Spleen (tissue), 13 donors: ENCODE measurements at places on chromosomes 12 and 14. TPM values are rescaled to one million over a fixed set of nuclear protein-coding genes. Genes with fewer than 3 reads are reported as not detected.

ACSM4 gene
- polyA plus RNA-seq, result not detected

TPH2 gene
- not detected for polyA plus RNA-seq

RPS6KL1 gene
- 4.6 TPM for polyA plus RNA-seq

KRT7 gene
- 1.2 TPM for polyA plus RNA-seq

PRH2 gene
- polyA plus RNA-seq, result 0.14 TPM

CCDC177 gene
- not detected for polyA plus RNA-seq

HVCN1 gene
- 76.5 TPM for polyA plus RNA-seq

DNA sequence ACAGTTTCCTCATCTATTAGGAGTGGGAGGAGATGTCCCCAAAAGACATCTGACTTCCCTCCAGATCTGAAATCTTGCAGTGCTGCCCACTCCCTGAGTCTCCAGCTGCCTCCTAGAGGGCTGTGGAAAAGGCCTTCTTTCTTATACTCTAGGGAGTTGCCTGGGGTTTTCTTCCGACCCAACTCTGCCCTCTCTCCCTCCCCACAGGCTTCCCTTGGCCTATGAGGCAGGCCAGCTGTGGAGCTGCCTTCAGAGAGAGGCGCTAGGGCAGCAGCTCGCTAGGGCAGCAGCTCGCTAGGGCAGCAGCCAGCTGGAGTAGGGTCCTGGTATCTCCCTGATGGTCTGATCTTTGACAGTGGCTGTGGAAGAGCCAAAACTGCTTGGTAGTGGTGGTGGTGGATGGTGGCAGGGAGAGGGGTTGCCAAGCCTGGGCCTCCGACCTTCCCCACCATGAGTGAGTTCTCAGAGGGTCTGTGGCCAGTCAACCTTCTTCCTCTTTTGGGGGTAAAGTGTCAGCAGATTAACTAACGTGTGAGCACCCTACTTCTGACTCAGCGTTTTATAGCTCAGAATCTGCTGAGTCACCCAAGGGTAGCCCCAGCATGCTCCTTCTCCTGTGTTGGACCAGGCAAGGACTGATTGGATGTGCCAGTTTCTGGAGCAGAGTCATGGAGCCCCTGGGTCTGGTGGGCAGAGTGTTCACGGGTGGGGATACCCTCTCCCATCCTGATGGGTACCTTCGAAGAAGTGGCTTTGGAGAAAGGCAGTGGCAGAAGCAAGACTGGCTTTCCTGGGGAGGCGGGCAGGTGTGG, 2.3 kb downstream of the SLC48A1 start:
- no peaks in the 10 kb centered on the region for H3K27me3 ChIP-seq

DNA sequence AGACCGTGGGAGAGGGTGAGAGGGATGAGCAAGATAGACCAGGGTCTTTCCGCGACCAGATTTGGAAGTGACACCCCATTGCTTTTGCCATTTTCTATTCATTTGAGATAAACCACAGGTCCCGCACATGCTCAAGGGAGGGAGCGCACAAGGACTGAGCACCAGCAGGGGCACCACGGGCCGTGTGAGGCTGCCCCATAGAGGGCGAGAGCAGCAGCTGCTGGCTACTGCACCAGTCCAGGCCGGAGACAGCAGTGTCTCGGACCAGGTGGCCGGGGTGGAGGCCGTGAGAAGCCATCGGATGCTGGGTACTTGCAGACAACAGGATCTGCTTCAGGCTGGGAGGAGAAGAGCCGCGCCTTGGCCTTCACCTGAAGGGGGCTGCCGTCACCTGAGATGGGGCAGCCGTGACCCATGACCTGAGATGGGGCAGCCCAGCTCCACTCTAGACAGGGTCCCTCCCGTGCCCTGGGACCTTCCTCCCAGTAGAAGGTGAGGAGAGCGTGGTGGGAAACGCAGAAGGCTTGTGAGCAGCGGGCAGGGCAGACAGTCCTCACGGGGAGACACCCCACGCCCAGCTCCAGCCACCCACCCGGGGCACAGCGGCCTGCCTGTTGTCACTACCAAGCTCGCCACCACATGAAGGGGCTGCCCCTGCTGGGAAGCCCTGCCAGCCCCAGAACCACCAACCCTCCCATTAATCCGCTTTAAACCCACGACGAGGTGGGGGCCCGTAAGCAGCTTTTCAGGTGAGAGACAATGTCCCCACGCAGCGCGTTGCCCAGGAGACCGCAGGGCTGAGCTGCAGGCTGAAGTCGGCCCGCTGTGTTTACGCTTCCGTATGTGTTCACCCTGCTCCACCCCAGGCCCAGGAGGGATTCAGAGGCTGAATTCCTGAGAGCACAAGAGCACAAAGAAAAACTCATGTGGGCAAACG, 61.7 kb upstream of the FBRSL1 start:
- H3K4me3 ChIP-seq, result no peak overlapping the region
- H3K27ac ChIP-seq, result no peak overlapping the region
- peaks cover 30% of the 10 kb centered on the region for H3K4me1 ChIP-seq
- DNase-seq, result no peak
- no peaks in the 10 kb centered on the region for H3K36me3 ChIP-seq

GRCh38 chr14:23359167-23359626, 5.8 kb downstream of the EFS start:
- no peaks in the 10 kb centered on the region for H3K36me3 ChIP-seq
- DNase-seq, result peak; percentile 44

DNA sequence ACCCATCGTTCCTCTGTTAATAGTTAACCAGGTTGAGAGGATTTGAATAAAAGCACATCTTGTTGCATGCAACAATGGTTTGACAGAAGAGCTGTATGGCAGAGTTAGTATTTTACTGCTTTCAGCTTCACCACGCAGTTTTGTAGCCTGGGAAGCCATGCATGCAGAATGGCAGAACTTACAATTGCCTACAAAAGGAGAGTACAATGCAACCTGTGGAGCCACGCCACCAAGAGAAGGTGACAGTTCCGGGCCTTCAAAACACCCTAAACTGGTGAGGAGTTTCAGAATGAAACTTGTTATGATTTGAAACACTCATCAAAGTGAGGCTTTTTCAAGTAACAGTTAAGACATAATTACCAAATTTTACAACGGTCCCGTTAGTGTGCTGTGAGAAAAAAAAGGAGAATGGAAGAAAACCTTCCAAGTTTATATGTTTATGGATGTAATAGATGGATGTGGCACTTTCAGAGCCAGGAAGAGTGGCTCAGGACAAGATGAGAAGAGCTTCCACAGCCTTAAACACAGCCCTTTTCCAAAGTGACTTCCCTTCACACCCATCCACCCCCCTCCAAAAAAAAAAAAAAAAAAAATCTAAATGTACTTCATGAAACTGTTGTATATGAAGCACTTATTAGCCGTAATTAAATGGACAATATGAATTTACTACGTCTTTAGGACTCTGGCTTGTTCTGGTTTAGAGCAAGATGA, 158.7 kb downstream of the EGLN3 start:
- no peaks in the 10 kb centered on the region for H3K27me3 ChIP-seq
- DNase-seq, result no peak
- H3K36me3 ChIP-seq, result no peaks in the 10 kb centered on the region
- H3K4me3 ChIP-seq, result no peak overlapping the region
- no peak overlapping the region for H3K27ac ChIP-seq

DNA sequence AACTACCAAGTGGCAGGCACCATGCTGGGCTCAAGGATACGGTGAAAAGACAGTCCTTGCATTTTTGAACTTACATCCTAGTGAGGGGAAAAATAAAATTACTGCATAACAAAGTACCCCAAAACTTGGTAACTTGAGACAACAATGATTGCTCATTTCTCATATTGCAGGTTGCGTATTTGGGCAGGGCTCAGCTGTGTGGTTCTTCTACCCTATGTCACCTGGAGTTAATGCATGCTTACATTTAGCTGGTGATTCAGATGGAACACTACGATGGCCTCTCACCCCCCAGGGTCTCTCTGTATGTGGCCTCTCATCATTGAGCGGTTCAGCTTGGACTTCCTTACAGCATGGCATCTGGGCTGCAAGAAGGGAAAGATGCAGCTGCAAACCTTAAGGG, 60.7 kb upstream of the RBM19 start:
- H3K36me3 ChIP-seq, result no peaks in the 10 kb centered on the region
- H3K4me3 ChIP-seq, result no peak overlapping the region
- H3K27me3 ChIP-seq, result no peaks in the 10 kb centered on the region
- no peak overlapping the region for H3K27ac ChIP-seq
- DNase-seq, result no peak
- H3K4me1 ChIP-seq, result no peaks in the 10 kb centered on the region

DNA sequence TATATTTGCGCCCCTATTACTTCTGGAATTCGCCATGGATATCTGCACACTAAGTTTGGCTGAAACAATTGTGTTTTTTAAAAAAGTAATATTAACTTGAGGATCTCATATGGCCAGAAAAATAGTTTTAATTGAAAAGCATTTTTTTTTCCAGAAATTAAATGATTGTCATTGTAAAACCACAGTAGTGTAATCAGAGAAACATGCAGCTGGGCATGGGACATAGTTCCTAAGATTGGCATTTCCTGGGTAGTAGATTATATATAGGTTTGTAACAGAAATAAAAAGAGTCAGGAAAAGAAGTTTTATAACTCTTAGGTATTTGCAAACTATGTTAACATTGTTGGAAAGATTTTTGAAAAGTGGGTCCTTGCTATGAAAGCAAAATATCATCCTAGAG, 17.6 kb downstream of the SSPN start:
- no peaks in the 10 kb centered on the region for H3K27me3 ChIP-seq
- H3K4me3 ChIP-seq, result no peak overlapping the region
- no peak for DNase-seq
- no peak overlapping the region for H3K27ac ChIP-seq

DNA sequence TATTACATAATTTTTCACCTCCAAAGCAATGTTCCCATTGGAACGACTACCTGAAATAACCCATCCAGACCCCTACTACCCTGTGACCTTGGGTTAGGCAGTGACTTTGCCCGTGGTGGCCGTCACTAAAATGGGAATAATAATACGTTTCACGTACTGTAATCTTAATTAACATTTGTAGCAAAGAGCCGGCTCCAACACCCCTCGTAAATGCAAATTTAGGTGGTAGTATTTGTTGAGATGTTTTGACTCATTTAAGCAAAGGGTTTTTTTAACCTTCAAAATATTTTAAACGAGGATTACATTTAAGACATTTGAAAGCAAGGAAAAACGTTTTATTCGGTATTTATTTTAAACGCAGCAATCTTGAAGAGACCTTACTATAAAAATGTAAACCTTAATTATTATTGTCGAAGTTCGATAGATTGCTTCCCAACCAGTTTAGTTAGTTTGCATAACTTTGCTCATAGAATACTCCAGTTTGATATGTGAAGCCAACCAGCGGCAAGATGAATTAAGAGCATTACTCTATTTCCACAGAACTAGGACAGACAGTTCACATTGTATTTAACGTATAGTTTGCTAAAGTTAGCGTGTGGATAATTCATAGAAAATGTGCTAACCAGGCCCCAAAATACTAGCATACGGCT, 1.4 kb upstream of the ARID2 start:
- H3K4me1 ChIP-seq, result peaks cover 64% of the 10 kb centered on the region
- peak overlapping the region; percentile 61 for H3K4me3 ChIP-seq
- H3K27me3 ChIP-seq, result no peaks in the 10 kb centered on the region
- no peaks in the 10 kb centered on the region for H3K36me3 ChIP-seq
- DNase-seq, result no peak

- H3K36me3 ChIP-seq, result no peaks in the 10 kb centered on the region
- H3K27me3 ChIP-seq, result no peaks in the 10 kb centered on the region
- no peak overlapping the region for H3K27ac ChIP-seq
- no peak for DNase-seq
Observed at GRCh38 chr14:50263321-50263720, 31.9 kb upstream of the SOS2 start.

DNA sequence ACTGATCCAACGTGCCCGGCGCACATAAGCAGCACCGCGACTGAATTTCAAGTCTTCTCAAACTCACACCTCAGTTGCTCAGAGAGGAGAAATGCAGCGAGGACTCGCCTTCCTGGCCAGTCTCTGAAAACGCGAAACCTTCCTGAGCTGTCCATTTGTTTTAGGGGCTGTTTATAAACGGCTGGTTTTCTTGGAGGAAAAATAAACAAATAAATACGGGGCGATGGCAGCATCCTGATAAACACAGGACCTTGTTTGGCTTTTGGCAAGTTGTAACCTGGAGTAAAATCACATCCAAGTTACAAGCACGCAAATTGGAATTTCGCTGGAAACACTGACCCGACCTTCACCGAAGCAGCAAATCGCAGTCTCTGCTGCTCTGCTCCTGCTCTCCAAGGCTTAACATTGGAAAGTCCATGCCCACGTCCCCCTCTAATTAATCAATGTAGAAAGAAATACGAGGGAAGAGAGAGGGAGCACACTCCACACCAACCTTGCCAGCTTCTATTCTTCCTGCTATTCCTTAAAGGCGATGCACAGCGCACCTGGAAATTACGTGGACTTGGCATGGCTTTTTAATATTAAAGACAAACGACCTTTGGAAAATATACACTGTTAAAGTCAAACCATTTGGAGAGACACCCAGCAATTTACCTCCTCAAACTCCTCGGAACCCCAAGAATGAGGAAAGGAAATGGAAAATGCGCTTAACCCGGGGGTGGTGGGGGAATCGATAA, 248.8 kb downstream of the APAF1 start:
- H3K4me3 ChIP-seq, result peak overlapping the region; percentile 25
- no peak overlapping the region for H3K27ac ChIP-seq
- no peaks in the 10 kb centered on the region for H3K36me3 ChIP-seq

DNA sequence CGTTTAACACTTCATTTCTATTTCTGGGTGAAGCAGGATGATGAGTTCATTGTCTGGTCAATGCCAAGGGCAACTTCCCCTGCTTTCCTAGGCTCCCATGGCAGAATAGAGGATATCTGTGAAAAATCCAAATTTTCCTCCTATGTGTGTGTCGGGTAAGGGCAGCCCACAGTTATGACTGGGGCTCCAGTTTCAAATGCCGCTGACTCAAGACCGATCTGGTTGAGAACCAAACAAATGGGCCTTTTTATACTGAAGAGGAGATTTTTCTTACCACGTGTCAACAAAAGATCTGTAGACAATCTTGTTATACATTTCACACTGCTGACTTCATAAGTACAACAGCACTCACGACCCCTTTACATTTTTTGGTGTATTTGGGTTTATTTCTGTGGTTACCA, 120.8 kb downstream of the CHST11 start:
- H3K4me3 ChIP-seq, result no peak overlapping the region
- no peak overlapping the region for H3K27ac ChIP-seq
- H3K36me3 ChIP-seq, result no peaks in the 10 kb centered on the region
- no peaks in the 10 kb centered on the region for H3K27me3 ChIP-seq

- no peak for DNase-seq
- H3K36me3 ChIP-seq, result no peaks in the 10 kb centered on the region
- peak overlapping the region; percentile 48 for H3K27ac ChIP-seq
Observed at GRCh38 chr14:71363946-71364925, 457.0 kb downstream of the PCNX1 start.
